Fibroblast of the aortic adventitia (primary cell): ENCODE measurements at places on chromosomes 7 and 10. TPM values are rescaled to one million over a fixed set of nuclear protein-coding genes. Genes with fewer than 3 reads are reported as not detected.

STRIP2 gene
- 2.5 and 6.9 TPM in 2 replicates for total RNA-seq

C10orf67 gene
- total RNA-seq: 0.09 TPM in 1 of 2 replicates, not detected in the other

IFIT2 gene
- 7.6 and 30.7 TPM in 2 replicates for total RNA-seq

LRMDA gene
- total RNA-seq: 3.6 and 6.3 TPM in 2 replicates

ATG9B gene
- under 0.01 and 0.98 TPM in 2 replicates for total RNA-seq

NODAL gene
- not detected in 2 replicates for total RNA-seq
